ENCODE measurements at places on chromosomes 4 and X.

DNA sequence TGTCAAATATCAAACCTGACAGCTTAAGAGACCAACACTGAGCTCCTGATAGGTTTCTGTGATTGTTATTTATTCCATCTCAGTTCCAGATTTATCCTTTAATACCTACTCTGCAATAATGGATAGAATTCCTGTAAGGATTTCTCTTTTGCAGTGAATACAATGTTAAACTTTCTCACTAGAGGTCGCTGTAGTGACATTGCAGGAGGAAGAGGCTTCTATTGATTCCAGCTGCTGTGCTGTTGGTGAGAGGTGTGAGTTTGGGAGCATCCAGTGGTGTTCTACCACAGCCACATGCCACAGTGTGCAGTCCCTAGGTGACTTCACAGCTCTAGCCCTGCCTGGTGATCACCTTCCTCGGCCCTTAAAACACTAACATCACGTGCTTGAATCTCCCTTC, 34.6 kb upstream of the DCAF8L2 start:
- no peak for DNase-seq

DNA sequence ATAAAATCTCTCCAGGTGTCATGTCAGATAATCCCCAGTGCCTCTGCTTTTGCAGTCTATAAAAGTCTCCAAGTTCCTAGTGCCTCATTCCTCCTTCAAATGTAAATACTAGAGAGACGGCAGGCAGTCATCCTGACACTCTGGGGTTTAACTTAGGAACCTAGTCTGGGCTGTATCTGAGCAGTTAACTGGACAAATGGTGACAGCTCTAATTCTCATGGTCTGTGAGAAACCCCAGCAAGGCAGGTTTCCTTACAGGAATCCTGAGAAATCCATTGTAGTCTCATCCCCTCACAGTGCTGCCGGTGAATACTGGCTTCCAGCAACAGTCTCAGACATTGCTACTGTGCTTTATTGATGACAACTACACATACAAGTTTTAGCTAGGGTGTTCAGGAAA, 246.8 kb downstream of the SNCA start:
- no peak for DNase-seq

- DNase-seq = no peak
Measured at GRCh38 chrX:97309487-97310116, 425.9 kb downstream of the RPA4 start.

- no peak for DNase-seq
Measured at GRCh38 chr4:78599931-78600375, 48.4 kb downstream of the ANXA3 start.

DNA sequence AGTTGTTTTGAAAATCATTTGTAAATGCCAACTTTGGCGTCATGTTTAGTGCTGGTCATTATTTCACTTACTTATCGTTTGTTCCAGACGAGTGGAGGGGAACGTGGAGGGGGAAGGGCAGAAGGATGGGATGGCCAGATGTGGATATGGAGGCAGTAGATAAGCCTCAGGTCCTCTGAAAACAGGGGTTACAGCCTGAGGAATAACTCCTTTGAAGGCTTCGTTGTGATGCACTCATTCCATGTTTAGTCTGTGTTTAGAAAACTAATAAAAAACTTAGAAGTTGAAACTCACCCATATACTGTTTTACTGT, 1.1 kb downstream of the MOB1B start:
- DNase-seq = no peak

GRCh38 chr4:37132351-37132974, 112.1 kb upstream of the NWD2 start:
- DNase-seq = no peak
